Stimulated activated naive CD8-positive, alpha-beta T cell treated with anti-CD3 and anti-CD28 coated beads, Interleukin-15, amount 100 ng/mL, for 72 hours (primary cell): ENCODE measurements at places on chromosomes 4 and X.

- DNase-seq, result no peak
Measured at GRCh38 chr4:41744572-41745291, 3.8 kb downstream of the PHOX2B start.

DNA sequence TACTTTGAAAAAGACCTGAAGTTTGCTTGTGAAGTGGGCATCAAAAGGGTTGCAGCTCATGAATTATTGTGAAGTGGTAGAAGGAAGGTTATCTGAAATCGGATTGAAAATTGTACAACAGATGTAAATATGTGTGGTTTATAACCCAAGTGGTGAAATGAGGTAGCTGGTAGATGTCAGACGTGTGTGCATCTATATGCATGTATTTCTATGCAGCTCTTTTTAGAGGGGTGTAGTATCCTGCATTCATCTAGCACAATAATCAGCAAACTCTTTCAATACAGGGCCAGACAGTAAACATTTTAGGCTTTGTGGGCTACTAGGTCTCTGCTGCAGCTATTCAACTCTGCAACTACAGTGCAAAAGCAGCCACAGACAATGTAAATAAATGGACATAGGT is 9.4 kb downstream of the ATRX start:
- DNase-seq, result no peak

DNA sequence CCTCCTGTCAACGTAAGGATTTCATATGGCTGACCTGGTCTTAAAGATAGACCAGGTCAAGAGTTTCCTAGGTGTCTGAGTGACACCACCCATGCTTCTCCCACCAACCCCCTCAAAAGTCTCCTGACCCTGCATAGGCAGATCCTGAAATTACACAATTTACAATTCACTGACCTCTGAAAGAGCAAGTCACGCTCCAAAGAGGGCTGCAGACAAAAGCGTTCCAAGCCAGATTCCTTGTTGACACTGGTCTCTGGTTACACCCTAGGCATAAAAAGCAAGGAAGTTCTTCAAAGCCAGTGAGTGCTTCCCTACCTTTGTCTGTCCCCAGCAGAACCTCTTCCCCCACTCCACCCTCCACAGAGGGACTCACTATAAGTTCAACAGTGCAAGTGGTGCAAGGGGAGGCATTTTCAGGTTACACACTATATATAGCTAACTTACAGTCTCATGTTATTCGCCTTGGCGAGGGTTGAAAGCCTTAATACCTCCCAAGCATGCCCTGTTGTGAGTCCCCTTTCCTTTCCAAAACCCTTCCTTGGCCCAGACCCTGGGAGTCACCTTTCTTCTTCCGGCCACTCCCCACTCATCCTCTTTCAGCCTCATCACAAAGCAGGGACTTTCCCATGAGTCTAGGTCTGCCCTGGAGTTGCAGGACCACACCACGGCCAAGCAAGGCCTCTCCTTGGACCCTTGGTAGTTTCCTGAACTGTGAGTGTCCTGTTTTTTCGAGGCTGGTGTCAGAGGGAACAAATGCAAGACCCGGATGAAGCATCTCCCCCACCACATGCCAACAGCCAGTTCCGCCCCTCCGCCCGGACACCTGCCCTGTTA is 58.0 kb upstream of the KLF3 start:
- DNase-seq, result no peak

DNA sequence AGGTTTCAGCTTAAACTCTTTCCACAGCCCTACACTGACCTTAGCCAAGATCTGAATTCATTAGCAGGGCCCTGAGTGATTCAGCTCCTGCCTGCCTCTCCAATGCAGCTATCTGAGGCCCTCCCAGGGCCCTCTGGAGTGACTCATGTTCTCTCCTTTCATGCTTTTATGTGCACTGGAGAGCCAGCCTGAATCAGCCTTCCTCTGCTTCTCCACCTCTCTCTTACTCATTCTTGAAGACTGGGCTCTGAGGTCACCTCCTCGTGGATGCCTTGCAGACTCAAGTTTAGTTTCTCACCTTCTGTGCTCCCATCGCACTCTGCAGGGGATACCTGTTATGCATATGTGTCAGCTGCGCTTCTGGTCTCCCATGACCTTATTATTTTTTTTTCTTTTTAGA is 3.1 kb upstream of the OCIAD2 start:
- DNase-seq, result peak; percentile 77

- no peak for DNase-seq
Measured at GRCh38 chrX:25202827-25203226, 187.1 kb upstream of the ARX start.

DNA sequence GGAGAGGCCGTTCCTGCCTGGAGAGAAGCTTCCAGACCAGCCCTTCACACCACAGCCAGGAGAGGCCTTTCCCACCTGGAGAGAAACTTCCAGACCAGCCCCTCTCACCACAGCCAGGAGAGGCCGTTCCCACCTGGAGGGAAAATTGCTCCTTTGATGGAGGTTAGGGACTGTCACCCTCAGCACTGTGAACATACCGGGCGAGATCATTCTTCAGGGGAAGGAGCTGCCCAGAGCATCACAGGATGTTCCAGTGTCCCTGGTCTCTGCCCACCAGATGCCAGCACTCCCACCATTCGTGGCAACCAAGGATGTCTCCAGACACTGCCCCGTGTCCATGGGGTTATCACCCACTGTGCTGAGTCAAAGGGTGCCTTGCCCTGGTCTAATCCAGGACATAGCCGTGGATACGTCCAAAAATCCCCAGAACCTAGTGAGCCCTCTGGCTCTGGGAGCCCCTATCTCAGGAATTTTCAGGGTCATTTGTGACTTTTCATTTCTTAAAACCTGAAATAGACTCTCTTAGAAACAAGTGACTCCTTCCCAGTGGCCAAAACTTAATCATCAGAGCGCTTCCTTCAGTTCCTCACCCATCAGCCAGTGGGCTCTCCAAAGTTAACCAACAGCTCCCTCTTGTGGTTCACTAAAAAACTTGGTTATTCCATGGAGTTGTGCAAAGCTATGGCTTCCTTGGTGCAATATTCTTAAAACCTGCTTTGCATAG is 80.2 kb downstream of the CRMP1 start:
- DNase-seq, result peak; percentile 13

DNA sequence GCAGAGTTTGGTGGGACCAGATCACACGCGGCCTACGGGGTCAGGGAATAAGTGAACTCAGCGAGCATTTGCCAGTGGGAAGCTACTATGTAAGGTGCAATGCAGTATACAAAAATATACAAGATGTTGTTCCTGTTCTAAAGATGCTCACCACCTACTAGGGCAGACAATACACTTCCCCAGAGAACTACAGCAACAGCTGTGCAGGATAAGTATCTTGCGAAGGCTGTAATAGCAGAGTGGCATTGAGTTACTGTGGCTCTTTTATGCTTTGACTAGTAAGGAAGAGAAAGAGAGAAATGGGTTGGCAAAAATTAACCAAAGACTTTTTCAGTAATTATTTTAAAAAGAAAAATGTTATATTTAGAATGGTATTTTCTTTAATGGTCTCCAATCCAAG is 61.2 kb downstream of the CDS1 start:
- no peak for DNase-seq

DNA sequence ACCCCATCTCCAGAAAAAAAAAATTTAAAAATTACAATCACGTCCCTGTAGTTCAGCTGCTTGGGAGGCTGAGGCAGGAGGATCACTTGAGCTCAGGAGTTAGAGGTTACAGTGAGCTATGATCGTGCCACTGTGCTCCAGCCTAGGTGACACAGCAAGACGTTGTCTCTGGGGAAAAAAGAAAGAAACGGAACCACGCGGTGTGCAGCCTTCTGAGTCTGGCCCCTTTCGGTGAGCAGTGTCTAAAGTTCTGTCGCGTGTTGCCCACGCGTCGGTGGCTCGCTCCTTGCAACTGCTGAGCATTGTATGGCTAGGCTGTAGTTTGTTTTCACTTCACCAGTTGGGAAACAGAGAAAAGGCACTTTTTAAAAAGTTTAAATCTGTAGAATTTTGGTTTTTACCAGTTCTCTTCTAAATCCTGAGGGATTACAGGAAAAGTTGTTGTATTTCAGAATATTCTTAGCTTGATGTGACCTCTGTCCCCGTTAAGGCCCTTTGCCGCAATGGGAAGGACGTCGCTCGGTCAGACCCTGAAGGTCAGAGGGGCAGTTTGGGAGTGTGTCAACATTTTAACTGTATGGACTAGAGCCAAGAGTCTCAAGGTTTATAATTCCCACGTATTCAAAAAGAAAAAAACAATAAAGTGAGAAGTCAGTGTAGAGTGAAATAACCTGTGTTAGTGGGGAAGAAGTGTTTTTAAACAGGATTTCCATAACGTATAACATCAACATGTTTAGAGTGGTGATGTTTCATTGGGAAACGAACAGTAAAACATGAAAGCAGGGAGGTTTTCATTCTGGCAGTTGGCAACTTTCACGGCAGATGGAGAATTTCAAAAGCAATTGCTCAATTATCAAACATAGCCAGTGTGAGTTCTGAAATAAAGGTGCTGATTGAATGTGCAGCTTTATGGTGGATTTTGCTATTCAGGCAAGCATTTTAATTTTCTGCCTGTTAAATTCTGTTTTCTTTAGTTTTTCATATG is 45.8 kb upstream of the MSANTD1 start:
- DNase-seq, result peak; percentile 34

- DNase-seq, result no peak
Measured at GRCh38 chr4:99390055-99390454, 37.5 kb upstream of the ADH1C start.

DNA sequence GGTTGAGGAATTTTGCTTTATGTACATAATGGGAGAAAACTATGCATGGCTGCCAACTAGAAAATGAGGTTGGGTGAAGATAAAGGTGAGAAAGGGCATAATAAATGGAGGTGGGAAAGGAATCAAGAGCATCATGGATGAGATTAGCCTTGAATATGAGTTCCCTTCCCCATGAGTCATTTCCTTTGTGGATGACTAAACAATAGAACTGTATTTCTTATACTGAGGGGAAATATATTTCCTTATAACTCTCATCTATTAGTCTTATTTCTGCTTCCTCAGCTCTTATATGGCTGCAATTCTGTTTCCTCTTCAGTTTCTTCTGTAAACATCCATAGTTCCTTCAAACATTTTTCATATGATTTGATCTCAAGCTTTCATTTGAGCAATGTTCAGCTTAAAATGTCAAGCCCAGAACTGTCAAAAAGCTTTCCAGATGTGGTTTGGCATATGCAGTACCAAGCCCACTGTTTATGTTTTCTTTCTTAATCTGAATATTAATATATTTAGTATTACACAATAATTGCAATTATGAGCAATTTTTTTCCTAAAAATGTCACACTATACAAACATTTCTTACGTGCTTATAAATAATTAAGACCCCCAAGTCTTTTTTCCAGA is 100.7 kb upstream of the GRPR start:
- no peak for DNase-seq

DNA sequence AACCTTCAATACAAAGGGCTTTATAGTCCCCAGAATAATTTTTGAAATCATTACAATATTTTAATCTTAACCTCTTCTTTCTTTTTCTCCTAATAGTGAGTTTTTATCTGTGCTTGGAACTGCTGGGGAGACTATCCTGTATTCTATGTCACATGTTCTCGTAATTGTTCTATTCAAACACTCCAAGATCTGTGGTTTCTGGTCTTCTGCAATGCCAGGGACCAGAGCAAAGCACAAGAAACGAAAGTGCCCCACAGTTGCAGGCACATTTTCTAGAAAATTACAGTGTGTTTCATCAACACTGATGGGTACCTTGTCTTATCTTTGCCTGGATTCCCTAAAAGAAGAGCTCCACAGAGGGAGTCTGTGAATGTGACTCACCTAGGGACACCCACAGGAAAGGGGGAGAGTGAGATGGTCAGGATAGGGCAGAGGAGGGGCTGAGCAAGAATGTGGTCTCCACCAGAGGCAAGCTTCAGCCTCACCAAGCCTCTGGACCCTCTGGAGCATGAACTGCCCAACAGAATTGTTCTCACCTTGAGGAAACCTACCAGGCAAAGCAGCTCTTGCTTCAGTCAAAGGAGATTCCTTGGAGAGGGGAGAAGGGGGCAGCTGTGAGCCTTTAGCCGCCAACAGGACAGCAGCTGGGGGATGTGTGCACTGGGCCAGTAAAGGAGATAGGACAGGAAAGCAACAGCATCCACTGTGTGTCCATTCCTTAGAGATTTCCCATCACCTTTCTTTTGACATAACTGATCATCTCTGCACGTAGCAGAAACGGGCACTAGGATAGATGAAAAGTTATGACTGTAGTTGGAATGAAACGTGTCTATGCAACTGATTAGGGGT is 25.9 kb downstream of the UNC5C start:
- no peak for DNase-seq

DNA sequence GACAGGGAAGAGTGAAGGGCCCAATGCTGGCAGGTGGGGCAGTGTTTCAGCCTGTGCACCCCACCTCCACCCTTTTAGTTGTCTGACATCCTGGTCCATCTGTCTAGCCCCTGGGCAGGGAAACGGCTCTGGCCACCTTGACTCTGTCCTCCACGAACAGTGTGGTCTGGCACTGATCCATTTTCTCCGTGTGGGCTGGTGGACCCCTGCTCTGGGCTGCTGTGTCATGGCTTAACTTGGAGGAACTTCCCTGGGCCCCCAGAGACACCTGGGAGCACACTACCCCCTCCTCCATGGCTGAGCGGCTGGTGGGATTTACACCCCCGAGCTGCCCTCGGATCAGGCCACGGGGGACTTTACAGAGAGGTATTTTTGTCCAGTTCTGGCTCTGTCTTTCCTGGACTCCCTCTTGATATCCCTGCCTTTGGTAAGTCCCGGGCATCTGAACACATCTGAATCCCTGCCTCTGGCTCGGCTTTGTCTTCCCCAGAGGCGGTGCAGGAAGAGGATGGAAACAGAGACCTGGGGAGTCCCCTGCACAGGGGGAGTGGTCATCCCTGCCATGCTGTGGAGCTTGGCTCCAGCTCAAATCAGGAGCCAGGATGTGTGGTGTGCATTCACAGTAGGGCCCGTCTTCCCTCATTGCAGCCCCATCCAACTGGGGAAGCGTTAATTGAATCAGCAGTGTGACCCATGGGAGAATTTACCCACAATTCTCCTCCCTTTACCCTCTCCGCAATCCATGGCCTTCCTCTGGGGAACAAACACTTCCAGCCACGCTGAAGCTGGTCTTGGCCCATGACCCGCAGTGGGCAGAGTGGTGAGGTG is 6.3 kb upstream of the NKX1-1 start:
- DNase-seq, result no peak

- DNase-seq, result no peak
Measured at GRCh38 chrX:11311706-11312105, 18.5 kb downstream of the AMELX start.

GRCh38 chr4:52982255-52982945 is 120.3 kb downstream of the RASL11B start:
- DNase-seq, result no peak

GRCh38 chr4:6342530-6343293 is 73.1 kb downstream of the WFS1 start:
- no peak for DNase-seq

DNA sequence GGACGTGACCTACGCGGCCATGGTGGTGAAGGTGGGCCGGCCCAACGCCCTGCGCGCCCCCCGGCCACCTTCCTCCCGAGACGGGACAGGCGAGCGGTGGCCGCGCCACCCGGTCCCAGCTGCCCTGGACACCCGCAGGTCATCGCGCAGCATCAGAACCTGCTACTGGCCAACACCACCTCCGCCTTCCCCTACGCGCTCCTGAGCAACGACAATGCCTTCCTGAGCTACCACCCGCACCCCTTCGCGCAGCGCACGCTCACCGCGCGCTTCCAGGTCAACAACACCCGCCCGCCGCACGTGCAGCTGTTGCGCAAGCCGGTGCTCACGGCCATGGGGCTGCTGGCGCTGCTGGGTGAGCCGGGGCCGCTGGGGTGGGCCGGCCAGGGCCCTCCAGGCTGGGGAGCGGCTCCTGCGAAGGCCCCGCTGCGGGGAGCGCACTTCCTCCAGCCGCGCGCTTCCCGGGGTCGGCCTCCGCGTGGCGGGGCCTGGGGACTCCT is 9.0 kb upstream of the SLC26A1 start:
- no peak for DNase-seq
